ENCODE measurements at places on chromosomes 2 and 18.

- no peak for ATAC-seq
These were observed 20.0 kb downstream of the MALT1 start for GRCh38 chr18:58691256-58691655.

DNA sequence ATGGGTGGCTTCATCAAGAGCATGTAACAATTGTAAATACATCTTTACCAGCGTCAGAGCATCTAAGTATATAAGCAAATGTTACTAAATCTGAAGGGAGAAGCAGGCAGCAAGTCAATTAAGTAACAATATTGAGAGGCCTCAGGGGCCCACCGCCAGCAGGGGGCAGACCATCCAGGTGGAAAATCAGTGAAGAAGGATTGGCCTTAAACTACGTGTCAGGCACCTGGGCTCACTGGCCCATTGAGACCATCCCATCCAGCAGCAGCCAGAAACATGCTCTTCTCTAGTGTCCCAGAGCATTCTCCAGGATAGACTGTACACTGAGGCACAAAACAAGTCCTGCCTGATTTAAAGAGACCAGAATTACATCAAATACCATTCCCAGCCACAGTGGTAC, 96.2 kb upstream of the SNTG2 start:
- no peak for ATAC-seq

DNA sequence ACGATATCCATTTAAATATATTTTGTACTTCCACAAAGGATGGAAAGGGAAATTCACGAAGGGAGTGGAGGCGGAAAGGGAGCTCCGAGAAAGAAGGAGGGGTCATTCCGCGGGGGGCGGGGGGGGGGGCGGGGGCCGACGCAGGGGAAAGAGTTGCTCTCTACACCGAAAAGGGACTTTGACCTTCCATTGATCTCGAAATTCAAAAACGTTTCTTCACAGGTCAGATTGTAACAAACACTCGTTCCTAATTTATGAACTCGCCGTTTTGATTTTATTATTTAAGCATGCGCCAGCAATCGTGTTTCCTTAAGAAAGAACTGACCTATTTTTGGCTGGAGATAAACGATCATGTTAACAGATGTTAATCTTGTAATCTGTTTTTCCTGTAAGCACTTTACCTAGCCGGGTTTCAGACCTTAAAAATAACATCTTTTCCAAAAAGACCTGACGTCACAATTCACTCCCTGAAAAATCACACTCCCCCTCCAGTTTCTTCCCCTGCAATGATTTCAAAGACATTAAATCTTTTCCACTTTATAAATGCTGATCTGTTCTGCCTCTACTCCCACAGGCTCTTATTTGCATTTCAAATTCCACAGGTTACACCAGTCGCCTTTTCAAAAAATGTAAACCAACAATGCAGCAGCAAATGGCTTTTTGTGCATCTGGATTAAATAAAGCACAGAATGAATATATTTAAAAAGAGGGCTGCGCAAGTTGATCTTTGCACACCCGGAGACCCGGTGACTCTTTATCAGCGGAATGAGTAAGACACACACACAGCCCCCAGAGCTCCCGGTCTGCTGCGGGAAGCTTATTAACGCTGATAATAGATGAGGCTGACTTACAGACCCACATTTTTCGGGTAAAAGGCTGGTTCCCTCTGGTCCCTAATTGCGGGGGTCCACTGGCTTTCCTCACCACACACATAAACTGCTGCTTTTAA, 1.6 kb downstream of the ZNF516 start:
- ATAC-seq: no peak

DNA sequence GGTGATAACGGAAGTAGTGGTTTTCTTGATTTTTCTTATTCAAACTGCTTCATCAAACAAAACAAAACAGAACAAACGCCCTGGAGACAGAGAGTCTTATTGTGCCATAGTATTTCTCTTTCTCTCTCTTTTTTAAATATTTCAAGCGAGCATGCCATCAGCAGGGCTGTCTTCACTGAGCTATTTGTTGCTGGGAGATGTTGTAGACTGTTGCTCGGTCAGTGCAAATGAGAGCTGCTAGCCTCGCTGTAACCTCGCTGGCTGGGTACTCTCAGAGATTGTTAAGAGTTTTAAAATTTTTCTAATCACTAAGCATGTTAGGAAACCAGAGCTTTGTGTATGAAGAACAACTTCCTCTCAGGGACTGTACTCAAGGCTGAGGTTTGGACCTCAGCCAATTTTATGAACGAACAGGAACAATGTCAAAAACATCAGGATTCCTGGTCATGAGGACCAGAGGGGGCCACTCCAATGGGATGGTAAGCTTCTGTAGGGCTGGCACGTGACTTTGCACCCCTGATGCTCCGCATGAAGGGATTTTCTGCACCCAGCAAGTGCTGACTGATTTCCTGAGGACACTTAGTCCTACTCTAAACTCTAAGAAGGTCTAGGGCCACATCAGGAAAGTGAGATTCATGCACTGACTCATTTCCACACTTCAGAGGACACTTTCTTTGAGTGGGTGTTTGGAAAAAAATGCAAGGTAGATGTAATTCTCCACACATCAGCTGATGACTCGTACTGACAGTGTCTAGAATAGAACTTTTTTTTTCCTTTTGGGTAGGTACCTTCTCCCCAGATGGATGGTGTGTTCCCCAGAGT, 59.8 kb upstream of the IL1R1 start:
- ATAC-seq: peak; percentile 83

- ATAC-seq: no peak
These were observed 231.3 kb downstream of the HDAC4 start for GRCh38 chr2:239169311-239170048.

DNA sequence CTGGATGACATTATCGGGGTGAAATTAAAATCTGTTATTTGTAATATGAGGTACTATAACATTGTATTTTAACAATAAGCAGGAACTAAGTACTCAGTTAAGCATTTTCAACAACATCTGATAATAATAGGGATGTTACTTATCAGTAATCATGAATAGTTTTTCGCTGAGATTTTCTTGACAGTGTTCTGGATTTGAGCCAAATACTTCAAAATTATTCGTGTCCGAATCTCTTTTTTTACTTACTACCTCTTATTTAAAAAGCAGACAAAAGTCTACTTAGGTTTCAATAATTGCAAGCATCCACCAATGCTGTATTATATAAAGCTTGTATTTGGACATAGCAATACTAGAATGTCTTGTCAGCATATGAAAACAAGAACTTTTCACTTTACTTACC, 6.4 kb upstream of the ANKRD12 start:
- ATAC-seq: no peak

- ATAC-seq: no peak
These were observed 138.1 kb downstream of the DTNA start for GRCh38 chr18:34848156-34848555.

GRCh38 chr2:206823178-206823577, 57.8 kb downstream of the FASTKD2 start:
- ATAC-seq: no peak

DNA sequence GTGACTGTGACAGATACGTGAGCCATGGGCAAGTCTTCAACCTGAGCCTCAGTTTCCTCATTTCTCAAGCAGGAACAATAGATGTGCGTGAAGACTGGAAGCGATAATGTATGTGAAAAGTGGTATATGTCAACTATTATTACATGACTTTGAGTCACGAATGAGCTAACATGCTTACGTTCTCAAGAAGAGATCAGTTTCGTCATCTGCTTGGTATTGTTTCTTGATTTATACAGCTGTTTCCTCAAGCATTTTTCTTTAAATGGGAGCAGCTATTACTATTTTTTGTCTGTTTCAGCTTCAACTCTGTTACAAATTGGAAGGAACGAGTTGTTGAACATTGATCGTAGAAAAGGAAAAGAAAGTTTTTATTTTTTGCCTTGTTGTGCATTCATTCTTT, 48.5 kb upstream of the THOC1 start:
- ATAC-seq: no peak

DNA sequence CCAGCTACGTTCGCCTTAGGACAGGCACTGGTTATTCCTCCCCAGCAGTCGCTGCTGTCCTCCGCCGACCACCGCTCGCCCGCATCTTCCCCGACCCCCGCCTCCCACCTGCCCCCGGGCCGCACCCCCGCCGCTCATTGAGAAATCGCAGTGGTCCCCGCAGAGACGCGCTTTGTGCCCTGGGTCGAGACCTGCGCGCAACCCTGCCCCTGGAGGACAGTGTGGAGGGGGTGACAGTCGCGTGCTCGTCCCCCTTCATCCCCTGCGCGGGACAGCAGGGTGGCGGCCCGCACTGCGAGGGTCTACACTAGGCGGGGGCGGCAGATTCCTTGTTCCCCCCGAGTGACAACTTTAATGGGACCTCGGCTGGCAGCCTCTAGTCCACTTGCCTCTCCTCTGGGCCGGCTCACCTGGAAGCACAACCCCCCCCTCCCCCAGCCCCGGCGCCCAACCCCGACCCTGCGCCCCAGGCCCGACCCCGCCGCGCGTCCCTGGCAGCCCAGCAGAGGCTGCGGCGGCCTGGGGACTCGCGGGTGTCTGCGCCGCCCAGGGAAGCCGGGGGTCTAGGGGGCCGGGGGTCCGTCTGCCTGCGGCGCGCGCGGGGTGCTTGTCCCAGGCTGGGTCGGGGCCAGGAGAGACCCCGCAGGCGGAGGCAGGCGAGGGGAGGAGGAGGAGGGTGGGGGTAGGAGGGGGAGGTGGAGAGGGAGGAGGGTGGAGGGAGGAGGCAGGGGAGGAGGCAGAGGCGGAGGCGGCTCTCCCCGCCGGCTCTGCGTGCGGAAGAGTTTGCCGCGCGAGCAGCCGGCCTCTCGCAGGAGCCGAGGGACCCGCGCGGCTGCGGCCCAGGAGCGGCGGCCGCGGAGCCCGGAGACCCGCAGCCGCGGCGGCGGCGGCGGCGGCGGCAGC, at the start of gene NPAS2:
Gene NPAS2 (plus strand): TSS at position 770 of the 903 bp plus-strand sequence. CDS start 84,616 bp downstream, outside the sequence.
- peak; percentile 10 for ATAC-seq

DNA sequence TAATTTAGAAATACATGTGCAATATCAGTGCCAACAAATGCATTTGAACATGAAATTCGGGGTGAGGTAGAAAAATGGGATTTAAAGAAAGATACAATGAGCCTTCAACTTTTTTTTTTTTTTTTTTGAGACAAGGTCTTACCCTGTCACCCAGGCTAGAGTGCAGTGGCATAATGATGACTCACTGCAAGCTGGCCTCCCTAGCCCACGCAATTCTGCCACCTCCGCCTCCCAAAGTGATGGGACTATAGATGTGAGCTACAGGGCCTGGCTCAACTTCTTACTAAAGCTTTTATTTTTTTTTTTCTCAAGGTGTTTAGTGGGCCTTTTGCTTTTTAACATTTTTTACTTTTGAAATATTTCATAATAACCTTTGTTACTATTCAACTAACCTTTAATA, 365.6 kb downstream of the LRRTM4 start:
- no peak for ATAC-seq

- no peak for ATAC-seq
These were observed 2.2 kb downstream of the IL1F10 start for GRCh38 chr2:113069676-113070605.

DNA sequence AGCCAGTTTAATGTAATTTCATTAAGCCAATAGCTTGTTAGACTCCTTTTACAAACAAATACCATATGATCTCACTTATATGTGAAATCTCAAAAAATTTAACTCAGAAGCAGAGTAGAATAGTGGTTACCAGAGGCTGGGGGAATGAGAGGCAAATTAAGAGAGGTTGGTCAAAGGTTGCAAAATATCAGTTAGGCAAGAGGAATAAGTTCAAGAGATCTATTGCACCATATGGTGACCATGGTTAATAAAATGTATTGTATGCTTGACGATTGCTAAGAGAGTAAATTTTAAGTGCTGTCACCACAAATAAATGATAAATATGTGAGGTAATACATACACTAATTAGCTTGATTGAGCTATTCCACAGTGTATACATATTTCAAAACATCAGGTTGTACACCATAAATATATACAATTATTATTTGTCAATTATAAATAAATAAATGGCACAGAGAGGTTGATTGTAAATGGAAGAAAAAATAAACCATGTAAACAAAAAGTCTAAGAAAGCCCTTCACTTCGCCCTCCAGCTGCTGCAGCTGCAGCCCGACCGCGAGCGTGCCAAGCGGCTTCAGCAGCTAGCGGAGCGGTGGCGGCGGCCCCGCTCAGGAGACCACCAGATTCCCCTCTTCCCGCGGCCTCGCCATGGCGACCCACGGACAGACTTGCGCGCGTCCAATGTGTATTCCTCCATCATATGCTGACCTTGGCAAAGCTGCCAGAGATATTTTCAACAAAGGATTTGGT, 23.0 kb upstream of the ACTR2 start:
- ATAC-seq: no peak

DNA sequence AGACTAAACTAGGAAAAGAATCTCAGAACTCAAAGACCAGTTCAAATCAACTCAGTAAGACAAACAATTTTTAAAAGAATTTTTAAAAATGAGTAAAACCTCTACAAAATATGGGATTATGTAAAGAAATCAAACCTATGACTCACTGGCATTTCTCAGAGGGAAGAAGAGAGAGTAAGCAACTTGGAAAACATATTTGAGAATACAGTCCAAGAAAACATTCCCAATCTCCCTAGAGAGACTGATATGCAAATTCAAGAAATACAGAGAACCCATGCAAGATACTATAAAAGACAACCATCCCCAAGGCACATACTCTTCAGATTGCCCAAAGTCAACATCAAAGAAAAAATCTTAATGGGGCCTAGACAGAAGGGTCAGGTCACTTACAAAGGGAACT, 162.7 kb downstream of the WDPCP start:
- no peak for ATAC-seq

- no peak for ATAC-seq
These were observed 38.4 kb downstream of the TGFBRAP1 start for GRCh38 chr2:105290981-105291660.

DNA sequence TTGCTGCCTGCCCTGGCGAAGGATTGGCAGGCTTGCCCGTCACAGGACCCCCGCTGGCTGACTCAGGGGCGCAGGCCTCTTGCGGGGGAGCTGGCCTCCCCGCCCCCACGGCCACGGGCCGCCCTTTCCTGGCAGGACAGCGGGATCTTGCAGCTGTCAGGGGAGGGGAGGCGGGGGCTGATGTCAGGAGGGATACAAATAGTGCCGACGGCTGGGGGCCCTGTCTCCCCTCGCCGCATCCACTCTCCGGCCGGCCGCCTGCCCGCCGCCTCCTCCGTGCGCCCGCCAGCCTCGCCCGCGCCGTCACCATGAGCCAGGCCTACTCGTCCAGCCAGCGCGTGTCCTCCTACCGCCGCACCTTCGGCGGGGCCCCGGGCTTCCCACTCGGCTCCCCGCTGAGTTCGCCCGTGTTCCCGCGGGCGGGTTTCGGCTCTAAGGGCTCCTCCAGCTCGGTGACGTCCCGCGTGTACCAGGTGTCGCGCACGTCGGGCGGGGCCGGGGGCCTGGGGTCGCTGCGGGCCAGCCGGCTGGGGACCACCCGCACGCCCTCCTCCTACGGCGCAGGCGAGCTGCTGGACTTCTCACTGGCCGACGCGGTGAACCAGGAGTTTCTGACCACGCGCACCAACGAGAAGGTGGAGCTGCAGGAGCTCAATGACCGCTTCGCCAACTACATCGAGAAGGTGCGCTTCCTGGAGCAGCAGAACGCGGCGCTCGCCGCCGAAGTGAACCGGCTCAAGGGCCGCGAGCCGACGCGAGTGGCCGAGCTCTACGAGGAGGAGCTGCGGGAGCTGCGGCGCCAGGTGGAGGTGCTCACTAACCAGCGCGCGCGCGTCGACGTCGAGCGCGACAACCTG, at the start of gene DES:
Gene DES (plus strand): TSS at position 223 of the 857 bp plus-strand sequence. CDS start 86 bp downstream, at position 309.
- ATAC-seq: no peak

- peak; percentile 17 for ATAC-seq
These were observed 725 bp downstream of the FBXO48 start for GRCh38 chr2:68466361-68466777.
